ENCODE measurements at places on chromosomes 3 and 15.

DNA sequence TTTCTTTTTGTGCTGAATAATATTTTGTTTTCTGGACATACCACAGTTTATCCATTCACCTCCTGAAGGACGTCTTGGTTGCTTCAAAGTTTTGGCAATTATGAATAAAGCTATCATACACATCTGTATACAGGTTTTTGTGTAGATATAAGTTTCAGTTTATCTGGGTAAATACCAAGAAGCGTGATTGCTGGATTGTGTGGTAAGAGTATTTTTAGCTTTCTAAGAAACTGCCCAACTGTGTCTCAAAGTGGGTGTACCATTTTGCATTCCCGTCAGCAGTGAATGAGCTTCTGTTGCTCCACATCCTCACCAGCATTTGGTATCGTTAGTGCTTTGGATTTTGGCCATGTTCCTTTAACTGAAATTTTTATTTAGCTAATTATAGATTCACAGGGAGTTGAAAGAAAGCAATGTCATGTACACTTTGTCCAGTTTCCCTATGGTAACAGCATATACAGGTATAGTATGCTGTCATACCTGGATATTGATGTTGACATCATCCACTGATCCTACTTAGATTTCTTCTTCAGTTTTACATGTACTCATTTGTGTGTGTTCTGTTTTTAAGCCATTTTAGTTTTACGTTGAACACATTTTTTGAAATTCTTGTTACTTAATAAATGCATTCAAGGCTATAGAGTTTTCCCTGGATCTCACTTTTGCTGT is 11.9 kb downstream of the ARID3B start:
- no peak for DNase-seq

DNA sequence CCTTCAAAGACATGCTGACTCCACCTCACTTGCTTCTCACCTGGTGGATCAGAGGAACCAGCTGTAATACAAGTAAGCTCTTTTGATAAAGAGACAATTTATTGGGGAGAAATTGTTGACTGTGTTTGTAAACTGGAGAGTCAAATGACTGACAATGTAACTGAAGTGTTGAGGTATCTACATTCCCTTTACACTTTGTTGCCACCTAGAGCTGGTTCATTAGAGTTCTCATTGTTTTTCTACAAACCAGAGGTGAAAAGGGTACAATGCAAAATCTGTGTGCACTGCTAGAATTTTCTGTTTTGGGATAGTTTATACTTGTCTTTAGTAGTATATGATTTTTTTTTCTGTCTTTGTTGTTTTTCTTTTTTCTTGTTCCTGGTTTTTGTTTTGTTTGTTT is 8.7 kb upstream of the LRRC58 start:
- no peak for DNase-seq

DNA sequence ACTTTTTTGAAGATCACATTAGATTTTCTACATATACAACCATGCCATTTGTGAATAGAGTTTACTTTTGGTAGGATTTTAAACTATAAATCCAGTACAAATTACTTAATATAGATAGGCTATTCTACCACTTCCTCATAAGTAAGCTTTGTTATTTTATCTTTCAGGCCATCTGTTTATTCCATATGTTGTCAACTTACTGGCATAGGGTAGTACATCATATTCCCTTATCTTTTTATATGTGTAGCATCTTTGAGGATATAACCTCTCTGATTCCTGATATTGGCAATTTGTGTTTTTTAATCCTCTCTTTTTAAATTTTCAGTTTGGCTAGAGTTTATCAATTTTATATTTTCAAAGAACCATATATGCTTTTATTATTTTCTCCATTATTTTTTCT is 515.4 kb downstream of the DIPK2A start:
- no peak for DNase-seq

DNA sequence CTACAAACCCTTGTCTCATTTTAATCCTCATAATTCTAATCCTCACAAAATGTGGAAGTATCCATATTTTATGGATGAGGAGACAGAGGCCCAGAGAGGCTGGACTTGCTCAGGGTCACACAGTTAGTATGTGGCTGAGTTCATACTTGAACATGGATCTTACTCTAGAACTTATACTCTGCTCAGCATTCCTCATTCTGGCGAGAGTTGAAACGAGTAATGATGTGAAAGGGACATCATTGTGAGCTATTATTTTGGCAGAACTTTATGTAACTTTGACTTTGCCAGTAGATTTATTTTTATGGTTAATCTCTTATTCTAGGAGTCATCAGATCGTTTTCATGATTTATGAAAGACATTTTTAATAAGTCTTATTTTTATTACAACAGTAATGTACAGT is 17.5 kb downstream of the AKAP13 start:
- DNase-seq, result no peak

DNA sequence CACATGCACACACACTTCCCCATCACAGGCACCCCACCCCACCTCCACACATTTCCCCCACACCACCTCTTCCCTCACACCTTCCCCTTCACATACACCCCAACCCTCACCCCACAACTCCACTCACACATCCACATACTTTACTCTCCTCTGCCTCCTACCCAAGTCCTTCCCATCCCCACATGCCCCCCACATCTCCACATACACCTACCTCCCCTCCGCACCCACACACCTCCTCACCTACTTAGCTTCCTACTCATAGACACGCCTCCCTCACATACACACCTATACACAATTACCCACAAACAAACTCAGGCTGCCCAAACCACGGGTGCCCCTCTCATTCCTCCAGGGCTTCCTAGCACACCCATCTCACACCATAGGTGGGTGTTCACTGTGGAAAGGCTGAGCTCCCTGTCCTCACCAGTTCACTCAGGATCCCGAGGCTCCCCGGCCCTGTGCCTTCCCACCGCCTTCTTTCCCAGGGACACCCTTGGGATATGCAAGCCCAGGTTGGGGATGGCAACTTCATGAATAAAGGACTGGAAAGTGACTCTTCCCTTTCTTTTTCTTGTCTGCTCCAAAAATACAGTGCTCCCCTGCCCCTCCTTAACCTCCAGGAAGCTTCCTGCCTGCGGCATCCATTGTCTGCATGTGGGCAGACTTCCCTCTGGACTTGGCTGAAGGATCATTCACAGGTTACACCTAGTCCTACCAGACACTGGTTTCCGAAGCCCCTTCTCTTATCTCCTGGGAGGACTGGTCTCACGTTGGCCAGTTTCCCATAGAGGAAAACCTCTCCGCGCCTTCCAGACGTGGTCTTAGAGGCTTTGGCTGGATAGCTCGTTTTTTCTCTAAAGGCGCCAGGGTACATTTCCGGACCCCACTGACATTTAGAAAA is 61.5 kb downstream of the SLCO2A1 start:
- DNase-seq, result no peak
